Keratinocyte (primary cell): ENCODE measurements at places on chromosomes 12 and 14. TPM values are rescaled to one million over a fixed set of nuclear protein-coding genes. Genes with fewer than 3 reads are reported as not detected.

- no peaks in the 10 kb centered on the region for H3K27me3 ChIP-seq
- no peak overlapping the region for H3K4me3 ChIP-seq
- H3K36me3 ChIP-seq = peaks cover 3% of the 10 kb centered on the region
- DNase-seq = no peak
- no peak overlapping the region for H3K27ac ChIP-seq
Observed at GRCh38 chr12:14452865-14453264, 87.4 kb downstream of the ATF7IP start.

DNA sequence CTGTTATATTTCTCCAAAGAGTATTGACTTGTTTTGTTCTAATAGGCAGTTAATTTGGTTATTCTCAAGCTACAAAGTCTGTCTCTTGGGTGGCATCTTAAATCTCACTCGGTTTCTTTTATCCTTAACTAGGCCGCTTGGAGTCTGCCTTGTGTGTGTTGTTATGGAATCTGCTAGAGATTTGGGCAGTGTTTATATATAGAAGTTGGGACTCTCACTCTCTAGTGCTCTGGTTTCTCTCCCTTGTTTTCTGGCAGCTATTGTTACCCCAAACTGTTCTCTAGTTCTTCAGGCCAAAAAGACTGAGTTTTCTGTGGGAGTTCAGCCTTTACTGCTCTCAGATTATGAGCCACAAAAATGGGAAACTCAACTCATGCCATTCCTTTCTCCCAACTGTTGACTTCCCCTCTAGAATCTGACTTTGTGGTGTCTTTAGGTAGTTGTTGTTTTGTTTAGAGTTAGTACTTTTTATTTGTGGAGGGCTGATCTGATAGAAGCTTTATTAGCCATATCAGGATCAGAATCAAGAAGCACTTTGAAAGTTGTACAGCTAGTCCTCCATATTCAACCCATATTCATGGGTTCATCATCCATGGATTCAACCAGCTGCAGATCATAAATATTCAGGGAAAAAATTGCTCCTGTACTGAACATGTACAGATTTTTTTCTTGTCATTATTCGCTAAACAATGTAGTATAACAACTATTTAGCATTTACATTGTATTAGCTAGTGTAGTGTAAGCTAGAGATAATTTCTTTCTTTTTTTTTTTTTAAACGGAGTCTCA lies 11.2 kb downstream of the PSMA6 start:
- peaks cover 14% of the 10 kb centered on the region for H3K4me1 ChIP-seq
- no peak overlapping the region for H3K4me3 ChIP-seq
- no peaks in the 10 kb centered on the region for H3K27me3 ChIP-seq
- H3K36me3 ChIP-seq = no peaks in the 10 kb centered on the region

DNA sequence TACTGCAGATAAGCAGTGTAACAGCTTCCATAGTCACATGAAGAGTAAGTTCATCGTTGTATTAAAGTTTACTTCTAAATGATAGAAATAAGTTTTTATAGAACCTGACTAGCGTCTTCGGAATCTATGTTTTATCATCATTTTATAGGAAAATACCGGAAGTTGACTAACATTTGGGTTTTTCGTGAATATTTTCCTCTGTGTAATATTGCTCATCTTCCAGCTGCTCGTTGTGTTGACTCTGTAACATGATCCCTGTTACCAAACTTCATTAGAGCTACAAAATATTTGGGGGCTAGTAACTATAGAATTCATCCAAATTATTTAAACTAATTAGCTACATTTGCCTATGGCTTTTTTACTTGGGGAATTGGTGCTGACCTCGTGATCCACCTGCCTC lies 37.2 kb downstream of the DDX51 start:
- no peak for DNase-seq
- no peaks in the 10 kb centered on the region for H3K4me1 ChIP-seq
- no peaks in the 10 kb centered on the region for H3K27me3 ChIP-seq

DNA sequence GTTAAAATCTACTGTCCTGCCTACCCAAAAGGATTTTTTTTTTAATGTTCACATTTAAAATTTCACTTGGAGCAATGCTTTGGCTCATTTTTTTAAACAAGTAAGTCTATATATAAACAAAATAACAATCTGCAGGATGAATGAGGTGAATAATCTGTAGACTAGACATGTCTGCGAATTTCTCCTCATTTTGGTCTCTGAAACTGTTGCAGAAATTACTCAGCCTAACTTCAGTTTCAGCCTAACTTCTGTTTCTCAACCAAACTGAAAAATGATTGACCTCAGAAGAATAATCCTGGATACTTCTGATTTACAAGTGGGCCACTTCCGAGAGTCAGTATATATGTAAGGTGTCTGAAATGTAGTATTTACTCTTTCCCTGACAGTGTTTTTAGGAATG lies 39.8 kb upstream of the NPAS3 start:
- H3K27ac ChIP-seq = no peak overlapping the region
- no peaks in the 10 kb centered on the region for H3K36me3 ChIP-seq
- no peak overlapping the region for H3K4me3 ChIP-seq
- no peaks in the 10 kb centered on the region for H3K27me3 ChIP-seq
- H3K4me1 ChIP-seq = no peaks in the 10 kb centered on the region
- DNase-seq = no peak

- no peak overlapping the region for H3K27ac ChIP-seq
- no peaks in the 10 kb centered on the region for H3K27me3 ChIP-seq
- DNase-seq = no peak
- peaks cover 4% of the 10 kb centered on the region for H3K4me1 ChIP-seq
Observed at GRCh38 chr12:121331248-121331647, 21.0 kb downstream of the ANAPC5 start.

DNA sequence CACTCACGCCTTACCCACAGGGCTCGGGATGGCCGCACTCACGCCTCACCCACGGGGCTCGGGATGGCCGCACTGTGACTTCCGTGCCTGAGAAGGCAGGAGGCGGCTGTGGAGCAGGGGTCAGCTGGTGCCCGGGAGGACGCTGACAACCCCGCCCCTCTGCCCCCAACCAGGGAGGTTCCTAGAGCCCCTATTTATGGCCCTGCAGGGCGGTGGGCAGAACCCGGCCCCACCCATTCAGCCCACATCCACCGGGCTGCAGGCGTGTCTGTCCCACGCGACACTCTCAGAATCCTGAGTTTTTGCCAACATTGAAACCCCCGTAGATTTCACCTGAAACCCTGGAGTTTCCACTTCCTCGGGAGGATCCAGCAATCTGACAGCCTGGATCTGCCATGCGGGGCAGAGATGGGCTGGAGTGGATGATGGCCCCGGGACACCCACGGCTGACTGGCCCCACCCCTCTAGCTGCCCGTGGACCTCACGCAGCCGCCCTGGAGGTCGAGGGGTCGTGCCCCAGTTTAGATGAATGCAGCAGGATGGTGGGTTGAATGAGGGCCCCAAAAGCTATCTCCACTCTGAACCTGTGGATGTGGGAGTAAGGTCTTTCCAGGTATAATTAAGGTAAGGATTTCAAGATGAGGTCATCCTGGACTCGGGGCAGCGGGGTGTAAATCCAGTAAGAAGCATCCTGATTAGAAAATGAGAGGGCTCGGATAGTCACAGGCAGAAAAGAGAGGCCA lies 20.4 kb downstream of the GALNT9 start:
- no peaks in the 10 kb centered on the region for H3K4me1 ChIP-seq
- H3K27me3 ChIP-seq = no peaks in the 10 kb centered on the region
- H3K27ac ChIP-seq = no peak overlapping the region
- H3K4me3 ChIP-seq = no peak overlapping the region

DNA sequence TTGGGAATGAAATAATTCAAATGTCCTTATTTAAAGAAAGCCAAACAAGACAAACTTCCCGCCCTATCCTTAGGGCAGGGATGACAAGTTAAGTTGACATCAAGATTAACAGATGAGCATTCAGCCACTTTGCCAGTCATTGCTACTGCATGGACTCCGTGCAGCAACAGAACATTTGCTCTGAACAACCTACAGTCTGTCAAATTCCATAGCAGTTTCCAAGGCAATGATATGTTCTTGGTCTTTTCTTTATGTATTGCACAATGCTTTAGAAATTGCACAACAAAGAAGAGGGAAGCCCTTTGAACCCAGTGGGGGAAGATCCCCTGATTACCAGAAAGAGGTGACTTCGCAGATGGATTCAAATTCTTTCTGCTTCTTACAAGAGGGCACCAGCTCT lies 269.8 kb downstream of the BCAT1 start:
- H3K4me3 ChIP-seq = no peak overlapping the region
- DNase-seq = no peak

DNA sequence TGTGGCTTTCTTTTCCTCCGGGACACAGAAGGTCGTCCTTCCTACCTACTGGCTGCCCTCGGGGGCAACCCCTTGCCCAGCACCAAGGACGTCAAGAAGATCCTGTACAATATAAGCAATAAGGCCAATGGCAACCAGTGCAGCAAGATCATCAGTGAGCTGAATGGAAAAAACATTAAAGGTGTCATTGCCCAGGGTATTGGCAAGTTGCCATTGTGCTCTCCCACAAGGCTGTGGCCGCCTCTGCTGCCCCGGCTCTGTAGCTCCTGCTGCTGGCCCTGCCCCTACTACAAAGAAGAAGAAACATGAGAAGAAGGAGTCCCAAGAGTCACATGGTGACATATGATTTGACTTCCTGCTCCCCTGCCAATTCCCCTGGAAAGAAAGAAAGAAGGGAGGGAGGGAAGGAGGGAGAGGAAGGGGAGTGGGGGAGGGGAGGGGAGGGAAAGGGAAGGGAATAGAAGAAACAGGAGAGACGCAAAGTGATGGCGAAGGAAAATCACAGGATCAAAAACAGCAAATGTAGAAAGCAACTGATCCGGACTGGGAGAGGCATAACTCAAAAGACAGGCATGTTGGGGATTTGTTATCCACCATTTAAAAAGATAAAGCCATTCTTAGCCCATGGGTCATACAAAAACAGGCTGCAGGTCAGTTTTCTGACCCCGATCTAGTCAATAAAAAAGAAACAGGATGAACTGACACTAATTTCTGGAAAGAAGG lies 61.3 kb upstream of the RESF1 start:
- no peak overlapping the region for H3K27ac ChIP-seq
- H3K36me3 ChIP-seq = no peaks in the 10 kb centered on the region
- H3K4me3 ChIP-seq = no peak overlapping the region
- DNase-seq = no peak

DNA sequence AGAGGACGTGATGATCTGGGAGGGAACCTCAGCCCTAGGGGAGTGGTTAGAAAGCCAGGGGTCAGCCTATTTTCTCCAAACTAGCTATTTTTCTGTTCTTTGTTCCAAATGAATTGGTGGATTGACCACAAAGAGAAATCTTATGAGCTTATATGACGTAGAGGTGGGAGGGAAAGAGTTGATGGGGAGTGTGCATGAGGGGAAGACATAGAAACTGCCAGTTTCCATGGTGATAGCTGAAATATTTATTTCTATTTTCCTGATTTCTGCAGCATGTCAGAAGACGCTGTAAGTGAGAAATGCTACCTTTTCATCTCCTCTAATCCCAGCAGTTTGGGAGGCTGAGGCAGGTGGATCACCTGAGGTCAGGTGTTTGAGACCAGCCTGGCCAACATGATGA lies 51.4 kb upstream of the CISTR start:
- H3K4me3 ChIP-seq = no peak overlapping the region
- H3K27ac ChIP-seq = no peak overlapping the region
- DNase-seq = no peak
- H3K36me3 ChIP-seq = no peaks in the 10 kb centered on the region

GRCh38 chr14:68440820-68441219 lies 352.0 kb downstream of the ZFP36L1 start:
- H3K4me1 ChIP-seq = peaks cover 5% of the 10 kb centered on the region
- no peak overlapping the region for H3K27ac ChIP-seq
- no peaks in the 10 kb centered on the region for H3K36me3 ChIP-seq
- no peak overlapping the region for H3K4me3 ChIP-seq
- no peaks in the 10 kb centered on the region for H3K27me3 ChIP-seq
- DNase-seq = no peak

GRCh38 chr12:63845726-63846125 lies 1.2 kb downstream of the SRGAP1 start:
- peaks cover 26% of the 10 kb centered on the region for H3K4me1 ChIP-seq
- H3K4me3 ChIP-seq = peak overlapping the region; percentile 97
- H3K36me3 ChIP-seq = no peaks in the 10 kb centered on the region
- H3K27ac ChIP-seq = peak overlapping the region; percentile 85
- DNase-seq = no peak

DNA sequence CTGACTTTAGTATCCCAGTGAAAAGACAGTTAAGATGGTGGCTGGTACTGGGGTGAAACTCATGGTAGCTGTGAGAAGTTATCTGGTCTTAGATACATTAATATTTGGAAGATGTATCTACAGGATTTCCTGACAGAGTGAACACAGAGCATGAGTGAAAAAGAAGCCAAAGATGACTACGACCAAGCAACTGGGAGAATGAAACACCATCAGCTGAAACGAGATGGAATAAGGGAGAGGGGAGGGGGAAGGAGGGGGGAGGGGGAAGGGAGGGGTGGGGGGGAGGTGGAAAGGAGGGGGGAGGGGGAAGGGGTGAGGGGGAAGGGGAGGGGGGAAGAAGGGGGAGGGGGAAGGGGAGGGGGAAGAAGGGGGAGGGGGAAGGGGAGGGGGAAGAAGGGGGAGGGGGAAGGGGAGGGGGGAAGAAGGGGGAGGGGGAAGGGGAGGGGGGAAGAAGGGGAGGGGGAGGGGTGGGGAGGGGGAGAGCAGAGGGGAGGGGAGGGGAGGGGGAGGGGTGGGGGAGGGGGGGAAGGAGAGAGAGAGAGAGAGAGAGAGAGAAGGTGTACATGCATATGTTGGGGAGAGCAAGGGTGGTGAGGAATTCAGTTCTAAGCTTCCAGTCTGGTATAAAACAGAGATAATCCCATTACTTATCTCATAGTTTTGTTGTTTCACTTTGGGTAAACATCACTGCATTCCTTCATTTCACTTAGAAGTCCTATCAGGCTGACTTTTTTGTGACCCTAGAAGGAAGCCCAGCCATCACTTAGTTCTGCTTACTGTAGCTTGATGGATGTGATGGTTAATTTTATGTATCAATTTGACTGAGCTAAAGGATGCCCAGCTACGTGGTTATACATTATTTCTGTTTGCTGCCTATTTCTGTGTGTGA lies 73.9 kb downstream of the SPPL3 start:
- H3K36me3 ChIP-seq = no peaks in the 10 kb centered on the region
- no peak overlapping the region for H3K27ac ChIP-seq
- H3K27me3 ChIP-seq = no peaks in the 10 kb centered on the region
- peaks cover 6% of the 10 kb centered on the region for H3K4me1 ChIP-seq

DNA sequence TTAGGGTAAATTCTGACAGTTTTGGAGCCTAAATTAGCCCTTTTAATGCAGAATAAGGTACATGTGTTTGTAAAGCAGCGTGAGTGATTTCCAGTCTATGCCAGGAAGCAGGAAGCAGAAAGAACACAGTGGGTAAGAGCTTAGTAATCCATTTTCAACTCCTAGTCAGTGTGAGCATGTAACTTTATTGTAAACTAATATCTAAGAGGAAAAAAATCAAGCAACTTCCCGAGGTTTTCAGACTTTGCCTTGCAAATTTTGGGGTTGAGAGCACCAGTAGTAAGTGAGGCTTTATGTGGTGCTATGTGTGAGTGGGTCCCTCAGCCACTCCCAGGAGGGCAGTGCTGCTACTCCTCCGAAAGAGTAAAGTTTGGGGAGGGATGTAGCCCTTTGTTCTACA lies 2.9 kb downstream of the CIPC start:
- H3K36me3 ChIP-seq = no peaks in the 10 kb centered on the region
- H3K27me3 ChIP-seq = no peaks in the 10 kb centered on the region
- DNase-seq = no peak
- no peak overlapping the region for H3K27ac ChIP-seq

The TSHR gene
- polyA plus RNA-seq = 0.03 TPM in 1 of 3 replicates, not detected in the others

The DDN gene
- 0.09 to 0.17 TPM (median 0.10 TPM) in 3 replicates for polyA plus RNA-seq

The SPIC gene
- not detected in 3 replicates for polyA plus RNA-seq

The CLECL1 gene
- not detected in 3 replicates for polyA plus RNA-seq

The DNAH10 gene
- 0.01 to 0.08 TPM (median 0.02 TPM) in 3 replicates for polyA plus RNA-seq

The MANSC4 gene
- 0.18 to 0.67 TPM (median 0.59 TPM) in 3 replicates for polyA plus RNA-seq

The AHNAK2 gene
- 142 to 198 TPM (median 164 TPM) in 3 replicates for polyA plus RNA-seq

The TAS2R7 gene
- not detected in 3 replicates for polyA plus RNA-seq
